ENCODE measurements at places on chromosomes 16 and 17.

DNA sequence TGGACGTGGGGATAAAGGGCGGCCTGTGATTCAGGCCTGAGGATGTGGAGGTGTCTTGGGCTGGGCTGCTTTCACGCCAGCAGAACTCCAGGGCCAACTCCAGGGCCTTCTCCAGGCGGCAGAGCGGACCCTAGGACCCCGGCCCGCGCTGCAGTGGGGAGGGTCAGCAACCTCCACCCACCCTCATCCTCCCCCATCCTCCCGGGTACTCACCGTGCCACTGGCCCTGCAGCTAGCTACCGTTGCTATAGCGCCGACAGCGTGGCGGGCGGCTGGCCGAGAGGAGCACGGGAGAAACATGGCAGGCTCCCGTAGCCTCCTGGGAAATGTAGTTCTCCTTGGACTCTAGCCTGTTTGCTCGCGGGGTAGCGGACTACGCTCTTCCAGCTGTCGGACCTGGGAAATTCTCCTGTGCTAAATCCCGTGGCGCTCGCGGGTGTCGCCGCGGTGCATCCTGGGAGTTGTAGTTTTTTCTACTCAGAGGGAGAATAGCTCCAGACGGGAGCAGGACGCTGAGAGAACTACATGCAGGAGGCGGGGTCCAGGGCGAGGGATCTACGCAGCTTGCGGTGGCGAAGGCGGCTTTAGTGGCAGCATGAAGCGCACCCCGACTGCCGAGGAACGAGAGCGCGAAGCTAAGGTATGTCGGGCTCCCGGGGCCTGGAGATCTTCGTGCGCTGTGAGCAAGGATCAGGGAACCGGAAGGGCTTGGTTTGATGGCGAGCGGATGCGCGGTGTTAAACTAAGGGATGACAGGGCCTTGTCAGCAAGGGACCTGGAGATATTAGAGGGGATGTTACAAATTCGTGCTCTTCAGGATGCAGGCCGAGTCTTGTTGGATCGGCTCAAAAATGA, at the start of the genes FTO and RPGRIP1L:
FTO (plus strand) TSS at position 567 of the 855 bp plus-strand sequence.
RPGRIP1L (minus strand) TSS at position 270 of the 855 bp plus-strand sequence. CDS start 3,136 bp downstream, outside the sequence.
- DNase-seq: peak; percentile 88

GRCh38 chr16:67860589-67861398, 12.1 kb upstream of the EDC4 start:
- no peak for DNase-seq

GRCh38 chr17:68377771-68378267, 79.5 kb downstream of the WIPI1 start:
- no peak for DNase-seq

GRCh38 chr17:16019347-16019746, 19.7 kb downstream of the TTC19 start:
- DNase-seq: no peak

GRCh38 chr17:43660816-43661493, 767 bp downstream of the MEOX1 start:
- DNase-seq: no peak

DNA sequence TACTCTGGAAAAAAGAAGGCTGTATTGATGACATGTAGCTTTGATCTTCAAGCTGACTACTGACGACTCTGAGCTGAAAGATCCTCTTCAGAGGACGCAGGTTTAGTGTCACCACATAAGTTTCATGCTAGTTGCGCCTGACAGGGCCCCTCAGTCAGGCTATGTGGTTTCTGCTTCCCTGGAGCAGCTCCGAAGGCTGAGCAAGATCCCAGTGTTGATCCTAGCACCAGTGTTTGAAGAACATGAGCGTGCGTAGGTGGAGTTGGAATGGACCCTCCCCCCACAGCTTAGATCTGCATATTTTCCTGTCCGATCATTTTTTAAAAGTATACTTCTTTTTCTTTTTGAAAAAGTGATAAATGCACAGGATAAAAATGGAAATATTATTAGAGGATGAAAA, 17.3 kb downstream of the BANP start:
- no peak for DNase-seq

DNA sequence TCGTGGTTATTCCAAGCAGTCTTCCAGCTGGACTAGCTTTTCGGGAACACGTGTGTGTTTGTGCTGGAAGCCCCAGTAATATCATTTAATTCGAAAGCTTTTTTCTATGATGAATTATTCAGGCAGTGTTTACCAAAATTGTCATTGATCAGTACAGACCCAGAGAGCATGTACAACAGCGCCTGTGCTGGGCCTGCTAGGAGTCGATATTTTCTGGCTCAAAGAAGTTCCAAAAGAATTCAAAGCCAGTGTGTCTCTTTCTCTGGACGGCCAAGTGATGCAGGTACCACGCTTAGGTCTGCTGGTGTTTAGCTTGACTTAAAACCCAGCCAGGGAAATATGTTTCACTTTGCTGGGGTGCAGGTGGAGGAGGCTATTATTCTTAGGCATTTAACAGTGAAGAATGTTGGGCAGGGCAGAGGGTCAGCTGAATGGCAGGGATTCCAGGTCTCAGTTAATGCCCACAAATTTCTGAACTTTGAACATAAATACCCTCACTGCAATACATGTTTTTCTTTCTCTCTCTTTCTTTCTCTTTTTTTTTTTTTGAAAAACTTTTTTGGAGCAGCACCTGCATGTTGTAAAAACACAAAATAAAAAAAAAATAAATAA, 401.3 kb downstream of the WWOX start:
- no peak for DNase-seq

DNA sequence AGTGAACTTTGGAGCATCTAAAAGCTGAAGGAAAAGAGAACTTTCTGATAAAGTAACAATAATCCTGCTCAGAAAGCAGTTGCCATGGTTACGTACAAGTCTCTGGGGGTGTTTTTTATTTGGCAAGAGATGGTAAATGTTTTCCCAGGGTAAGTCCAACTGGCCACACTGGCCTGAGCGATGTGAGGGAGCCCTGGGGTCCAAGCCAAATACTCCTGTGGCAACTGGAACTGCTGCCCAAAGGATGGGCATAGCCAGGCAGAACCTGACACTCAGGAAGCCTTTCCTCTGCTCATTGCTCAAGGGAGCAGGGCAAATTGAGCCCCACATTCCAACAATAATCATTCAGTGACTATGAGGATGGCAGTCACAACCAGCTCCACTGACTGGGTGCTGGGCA, 26.8 kb upstream of the WSCD1 start:
- DNase-seq: no peak

GRCh38 chr16:29927070-29927905, 1.3 kb upstream of the KCTD13 start:
- DNase-seq: no peak

DNA sequence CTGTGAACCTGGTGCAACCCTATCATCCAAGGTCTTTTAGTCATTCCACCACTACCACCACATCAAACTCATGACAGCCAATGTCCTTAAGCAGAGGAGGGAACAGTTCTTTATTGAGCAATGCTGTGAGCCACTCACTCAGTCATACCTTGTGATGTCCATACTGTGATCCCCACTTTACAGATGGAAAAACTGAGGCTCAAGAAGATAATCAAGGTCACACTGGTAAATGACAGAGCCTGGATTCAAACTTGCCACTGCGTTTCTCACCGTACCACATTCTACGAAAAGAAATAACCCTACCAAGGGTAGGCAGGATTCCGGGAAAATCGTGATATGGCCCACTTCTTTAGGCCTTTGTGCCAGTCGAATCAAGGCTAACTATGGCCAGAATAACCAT, 172.6 kb downstream of the CCT6B start:
- no peak for DNase-seq

DNA sequence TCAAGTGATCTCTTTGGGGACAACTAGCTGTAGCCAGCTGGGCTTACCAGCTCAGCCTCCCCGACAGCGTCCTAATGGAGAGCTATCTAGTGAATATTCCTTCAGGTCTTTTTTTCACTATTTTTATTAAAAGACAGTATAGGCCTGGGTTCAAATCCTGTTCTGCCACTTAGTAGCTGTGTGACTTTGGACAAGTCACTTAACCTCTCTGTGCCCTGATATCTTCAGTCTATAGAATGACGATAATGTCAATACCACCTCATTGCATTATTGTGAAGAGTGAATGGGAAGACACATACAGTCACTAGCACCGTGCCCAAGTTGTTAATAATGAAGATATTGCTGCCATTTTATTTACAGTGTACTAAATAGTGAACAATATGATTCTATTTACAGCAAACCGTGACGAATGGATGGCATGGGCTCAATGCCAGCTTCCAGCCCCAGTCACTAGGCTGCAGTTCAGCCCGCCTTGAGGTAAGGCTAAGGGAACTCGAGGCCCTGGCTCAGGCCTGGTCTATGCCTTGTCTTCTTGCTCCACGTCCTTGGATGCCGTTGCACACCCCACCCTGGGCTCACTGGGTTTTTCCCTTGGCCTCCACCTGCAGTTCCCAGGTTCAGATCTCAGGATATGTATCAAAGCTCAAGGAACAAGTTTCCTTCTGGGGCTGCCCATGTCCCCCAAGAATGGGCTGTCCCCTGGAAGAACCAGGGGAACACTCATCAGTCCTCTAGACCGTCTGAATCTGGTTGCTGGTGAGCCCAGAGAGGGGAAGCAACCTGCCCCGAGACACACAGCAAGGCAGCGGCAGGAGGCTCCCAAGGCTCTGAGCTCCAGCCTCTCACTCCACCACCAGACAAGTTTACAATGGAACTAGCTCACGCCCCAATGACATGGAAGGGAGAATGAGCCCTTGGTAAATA, 95.4 kb upstream of the TNRC6C start:
- no peak for DNase-seq

GRCh38 chr16:69094501-69094900, 11.0 kb upstream of the HAS3 start:
- no peak for DNase-seq

GRCh38 chr16:22887445-22887844, 73.5 kb downstream of the HS3ST2 start:
- DNase-seq: no peak

- DNase-seq: no peak
Measured at GRCh38 chr16:51994597-51994996, 552.3 kb downstream of the TOX3 start.

GRCh38 chr16:56564793-56565477, at the start of gene MT4:
Gene MT4, plus strand, starts transcription at chr16:56565073. Its CDS starts 56 bp downstream, at chr16:56565129.
- no peak for DNase-seq

DNA sequence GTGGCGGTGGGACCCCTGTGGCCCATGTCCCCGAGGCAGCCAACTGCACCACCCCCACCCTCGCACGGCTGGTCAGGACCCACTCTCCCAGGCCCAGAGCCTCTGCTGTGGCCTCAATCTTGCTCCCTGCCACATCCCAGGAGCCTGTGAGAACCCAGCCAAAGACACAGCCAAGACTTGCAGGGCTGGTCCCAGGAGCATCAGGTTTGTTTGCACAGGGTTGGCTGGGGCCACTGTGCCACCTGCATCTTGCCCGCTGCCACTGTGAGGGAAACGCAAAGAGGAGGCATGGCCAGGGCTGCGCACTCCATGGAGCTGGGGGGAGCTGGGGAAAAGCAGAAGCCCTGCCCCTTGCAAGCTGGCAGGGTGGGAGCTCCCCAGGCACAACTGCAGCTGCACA, 92.5 kb downstream of the SSH2 start:
- no peak for DNase-seq

GRCh38 chr16:7744546-7745264, 412.1 kb downstream of the RBFOX1 start:
- no peak for DNase-seq

DNA sequence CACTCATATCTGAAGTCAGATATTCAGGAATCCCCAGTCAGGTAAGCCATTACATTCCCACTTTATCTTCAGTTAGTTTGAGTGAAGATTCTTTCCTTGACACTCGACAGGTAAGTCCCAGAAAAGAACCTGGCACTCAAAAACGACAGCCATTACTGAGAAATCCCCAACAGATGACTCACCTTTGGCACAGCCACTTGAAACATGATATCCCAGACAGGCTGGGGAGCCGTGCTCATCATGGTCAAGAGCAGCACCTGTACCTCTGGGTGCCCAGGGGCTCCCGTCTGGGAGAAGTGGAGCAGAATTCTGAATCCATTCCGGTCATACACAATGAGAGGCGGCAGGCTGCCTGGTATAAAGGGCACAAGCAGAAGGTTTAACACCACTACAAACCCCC, 16.8 kb upstream of the COG7 start:
- DNase-seq: no peak

GRCh38 chr17:61537264-61537771, 53.7 kb downstream of the NACA2 start:
- no peak for DNase-seq

DNA sequence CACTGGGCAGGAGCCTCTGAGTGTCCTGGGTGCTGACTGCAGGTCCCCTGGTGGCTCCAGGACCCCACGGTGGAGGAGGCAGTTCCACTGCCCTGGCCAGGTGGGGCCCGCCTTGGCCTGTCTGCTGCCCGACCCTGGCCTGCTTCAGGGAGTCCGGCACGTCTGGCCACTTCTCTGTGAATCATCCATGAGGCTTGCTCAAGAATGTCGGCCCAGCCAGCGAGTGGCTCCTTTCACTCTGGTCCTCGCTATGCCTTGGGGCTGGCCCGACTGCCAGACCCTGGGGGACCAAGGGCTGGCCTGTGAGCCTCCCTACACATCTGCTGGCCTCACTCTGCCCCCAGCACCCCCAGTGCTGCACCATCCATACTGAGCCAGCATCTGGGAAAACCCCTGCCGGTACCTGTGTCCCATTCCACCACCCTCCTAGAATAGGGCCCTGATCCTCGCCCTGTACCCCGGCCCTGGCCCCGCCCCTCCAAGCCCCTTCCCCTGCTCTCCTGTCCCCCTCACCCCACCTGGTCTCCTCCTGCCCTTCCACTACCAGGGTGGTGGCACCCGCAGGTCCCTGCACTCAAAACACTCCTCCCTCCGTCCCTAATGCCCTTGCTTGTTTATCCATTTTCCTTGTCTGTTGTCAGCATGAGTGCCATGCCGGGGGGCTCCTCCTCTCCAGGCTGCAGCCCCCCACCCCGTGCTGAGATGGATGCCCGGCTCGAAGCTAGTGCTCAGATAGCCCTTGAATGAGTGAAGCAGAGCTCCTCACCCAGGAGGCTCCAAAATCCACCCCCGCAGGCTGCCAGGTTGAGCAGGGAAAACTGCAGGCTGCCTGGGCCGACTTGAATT, 35.5 kb downstream of the ADCY7 start:
- no peak for DNase-seq

GRCh38 chr17:21540502-21540901, 151.8 kb upstream of the KCNJ18 start:
- DNase-seq: no peak

DNA sequence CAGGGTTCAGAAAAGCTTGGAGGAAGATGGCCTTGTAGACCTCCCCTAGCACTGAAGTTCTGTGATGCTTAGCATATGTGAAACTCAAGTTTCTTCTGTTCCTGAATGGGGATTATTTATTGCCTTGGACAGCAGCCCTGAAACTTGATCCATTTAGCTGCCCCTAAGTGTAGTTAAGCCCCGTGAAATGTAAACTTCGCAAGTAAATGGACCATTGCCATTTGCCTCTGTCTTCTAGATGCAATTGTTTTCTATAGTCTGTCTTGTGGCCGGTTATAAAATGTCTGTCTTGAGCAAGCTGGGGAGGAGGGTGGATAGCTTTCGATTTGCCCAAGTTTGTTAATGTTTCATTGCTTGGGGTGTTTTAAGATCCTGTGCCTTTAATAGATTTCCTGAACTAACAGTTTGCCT, 261.8 kb downstream of the CDH13 start:
- DNase-seq: no peak

Measured in GM19239 (cell line).